T-helper 17 cell (primary cell): ENCODE measurements at places on chromosomes 11 and 22.

- no peak overlapping the region for H3K4me3 ChIP-seq
- H3K27me3 ChIP-seq, result no peaks in the 10 kb centered on the region
- H3K4me1 ChIP-seq, result peaks cover 46% of the 10 kb centered on the region
- DNase-seq, result no peak
- H3K36me3 ChIP-seq, result no peaks in the 10 kb centered on the region
Measured at GRCh38 chr11:71934213-71934612, 5.4 kb downstream of the RNF121 start.

DNA sequence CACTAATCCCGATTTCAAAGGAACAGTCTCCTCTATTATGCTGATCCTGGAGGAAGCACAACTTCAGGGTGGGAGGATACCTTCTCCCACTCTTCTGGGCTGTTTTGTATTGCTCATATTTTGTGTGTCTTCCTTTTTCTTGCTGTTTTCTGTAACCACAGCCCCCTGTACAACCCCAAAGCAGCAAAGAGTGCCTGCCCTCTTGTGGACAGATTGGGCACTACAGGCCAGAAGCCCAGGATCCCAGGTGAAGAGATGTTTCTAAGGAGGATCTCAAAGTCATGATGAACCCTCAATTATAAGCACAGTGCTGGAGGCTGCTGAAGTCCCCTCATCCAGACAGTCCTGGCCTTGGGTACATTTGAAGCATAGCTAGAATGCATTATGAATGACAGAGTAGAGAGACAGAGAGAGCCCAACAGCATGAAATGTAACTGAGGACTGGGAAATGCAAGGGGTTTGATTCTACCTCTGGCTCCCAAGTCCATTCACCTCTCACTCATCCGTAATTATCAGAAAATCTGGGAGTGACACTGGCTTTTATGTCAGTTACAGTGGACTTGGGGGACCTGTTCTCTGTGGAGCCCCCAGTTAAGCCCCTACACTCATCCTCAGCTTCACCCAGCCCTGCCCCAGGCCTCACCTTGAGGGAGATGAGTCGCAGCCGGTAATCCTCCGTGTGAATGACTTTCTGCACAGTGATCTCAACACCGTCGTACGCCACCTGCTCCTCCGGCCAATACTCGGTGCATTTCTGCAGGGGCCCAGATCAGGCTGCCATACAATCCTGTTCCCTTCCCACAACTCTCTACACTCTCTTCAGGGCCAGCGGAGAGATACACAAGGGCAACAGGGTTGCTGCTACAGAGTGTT, 6.2 kb upstream of the IGSF22 start:
- H3K27ac ChIP-seq, result peak overlapping the region; percentile 74
- no peak overlapping the region for H3K4me3 ChIP-seq
- H3K36me3 ChIP-seq, result no peaks in the 10 kb centered on the region
- peaks cover 22% of the 10 kb centered on the region for H3K27me3 ChIP-seq
- H3K4me1 ChIP-seq, result peaks cover 12% of the 10 kb centered on the region
- peak; percentile 50 for DNase-seq

- DNase-seq, result no peak
- H3K36me3 ChIP-seq, result peaks cover 3% of the 10 kb centered on the region
- no peak overlapping the region for H3K27ac ChIP-seq
- peaks cover 17% of the 10 kb centered on the region for H3K27me3 ChIP-seq
- H3K4me3 ChIP-seq, result no peak overlapping the region
- peaks cover 5% of the 10 kb centered on the region for H3K4me1 ChIP-seq
Measured at GRCh38 chr22:28892175-28892731, 8.9 kb downstream of the ZNRF3 start.

GRCh38 chr22:27097933-27098332, 440.5 kb downstream of the MIAT start:
- peaks cover 34% of the 10 kb centered on the region for H3K27me3 ChIP-seq
- peaks cover 3% of the 10 kb centered on the region for H3K4me1 ChIP-seq
- H3K36me3 ChIP-seq, result peaks cover 3% of the 10 kb centered on the region
- H3K4me3 ChIP-seq, result no peak overlapping the region
- H3K27ac ChIP-seq, result no peak overlapping the region

DNA sequence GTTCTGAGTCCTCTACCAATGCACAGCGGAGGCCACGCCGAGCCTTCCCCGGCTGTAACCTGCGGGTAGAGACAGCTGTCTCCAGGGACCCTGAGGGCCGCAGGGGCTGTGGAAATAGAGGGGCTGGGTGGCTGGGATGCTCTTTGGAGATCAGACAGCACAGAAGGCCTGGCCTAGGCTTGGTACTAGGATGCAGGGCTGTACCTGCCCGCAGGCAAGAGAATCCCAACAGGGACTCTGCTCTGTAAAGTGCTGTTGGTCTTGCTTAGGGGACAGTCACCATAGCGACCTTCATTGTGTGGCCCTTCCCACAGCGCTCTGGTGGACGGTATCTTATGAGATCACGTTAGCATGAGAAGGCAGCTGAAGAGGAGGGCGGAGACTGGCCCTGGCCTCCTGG, 11.3 kb upstream of the KCNJ5 start:
- H3K27ac ChIP-seq, result no peak overlapping the region
- peaks cover 2% of the 10 kb centered on the region for H3K4me1 ChIP-seq
- H3K36me3 ChIP-seq, result peaks cover 9% of the 10 kb centered on the region
- H3K27me3 ChIP-seq, result peaks cover 71% of the 10 kb centered on the region

DNA sequence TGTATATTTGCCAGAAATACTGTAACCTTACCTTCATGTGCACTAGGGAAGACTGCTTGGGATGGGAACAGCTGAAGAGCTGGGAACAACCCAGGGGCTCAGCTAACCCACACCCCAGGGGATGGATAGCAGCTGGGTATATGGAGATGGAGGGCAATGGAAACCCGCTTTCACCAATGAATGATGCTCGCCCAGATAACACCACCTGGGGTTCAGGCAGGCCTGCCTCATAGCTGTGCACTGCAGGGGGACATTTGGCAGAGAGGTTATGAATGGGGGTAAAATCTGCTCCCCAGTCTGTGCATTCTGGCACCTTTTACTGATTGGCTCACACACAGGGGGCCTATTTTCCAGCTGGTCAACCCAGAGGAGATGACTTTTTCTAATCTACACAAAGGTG, 170.7 kb downstream of the CHST1 start:
- H3K27ac ChIP-seq, result no peak overlapping the region
- DNase-seq, result no peak
- peaks cover 39% of the 10 kb centered on the region for H3K27me3 ChIP-seq
- H3K4me1 ChIP-seq, result no peaks in the 10 kb centered on the region
- peaks cover 2% of the 10 kb centered on the region for H3K36me3 ChIP-seq
- H3K4me3 ChIP-seq, result no peak overlapping the region

DNA sequence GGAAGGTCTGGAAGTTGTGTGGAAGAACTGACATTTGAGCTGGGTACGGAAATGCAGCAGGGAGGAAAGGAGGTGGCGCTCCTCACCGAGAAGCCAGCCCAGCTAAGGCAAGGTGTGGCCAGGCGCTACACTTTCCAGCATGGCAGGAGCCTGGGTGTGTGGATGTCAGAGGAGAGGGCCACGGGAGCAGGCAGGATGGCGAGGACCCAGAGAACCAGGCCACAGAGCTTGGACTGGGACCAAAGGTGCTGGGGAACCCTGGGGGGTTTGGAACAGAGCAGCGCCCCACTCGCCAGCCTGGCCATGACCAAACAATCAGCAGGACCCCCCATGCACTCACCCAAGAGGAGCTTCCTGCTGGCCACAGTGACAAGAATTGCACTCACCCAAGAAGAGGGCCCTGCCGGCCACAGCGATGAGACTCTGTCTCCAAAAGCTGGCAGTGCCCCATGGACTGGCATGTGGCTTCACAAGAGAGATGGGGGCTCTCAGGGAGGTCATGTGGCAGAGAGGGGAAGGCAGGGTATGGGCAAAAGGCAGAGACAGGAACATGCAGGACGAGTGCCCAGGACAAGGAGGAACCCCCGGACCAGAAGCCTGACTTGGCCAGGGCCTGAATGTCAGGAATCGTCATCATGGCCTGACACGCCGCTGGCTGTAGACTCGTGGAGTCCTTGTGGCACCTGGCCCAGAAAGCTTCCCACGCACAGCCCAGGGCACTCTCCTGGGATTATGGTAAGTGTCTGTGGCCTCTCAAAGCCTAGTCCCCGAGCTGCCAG, 45.4 kb downstream of the IGF2 start:
- H3K27me3 ChIP-seq, result peaks cover 10% of the 10 kb centered on the region
- H3K36me3 ChIP-seq, result no peaks in the 10 kb centered on the region
- H3K4me1 ChIP-seq, result peaks cover 17% of the 10 kb centered on the region
- H3K27ac ChIP-seq, result no peak overlapping the region
- H3K4me3 ChIP-seq, result peak overlapping the region; percentile 82

GRCh38 chr22:23066200-23067022, 3.9 kb upstream of the GNAZ start:
- H3K27me3 ChIP-seq, result no peaks in the 10 kb centered on the region
- no peaks in the 10 kb centered on the region for H3K36me3 ChIP-seq

GRCh38 chr11:117223741-117224689, 7.9 kb downstream of the PCSK7 start:
- H3K36me3 ChIP-seq, result peaks cover 8% of the 10 kb centered on the region
- H3K4me1 ChIP-seq, result peaks cover 25% of the 10 kb centered on the region
- peak overlapping the region; percentile 51 for H3K27ac ChIP-seq
- no peak overlapping the region for H3K4me3 ChIP-seq

DNA sequence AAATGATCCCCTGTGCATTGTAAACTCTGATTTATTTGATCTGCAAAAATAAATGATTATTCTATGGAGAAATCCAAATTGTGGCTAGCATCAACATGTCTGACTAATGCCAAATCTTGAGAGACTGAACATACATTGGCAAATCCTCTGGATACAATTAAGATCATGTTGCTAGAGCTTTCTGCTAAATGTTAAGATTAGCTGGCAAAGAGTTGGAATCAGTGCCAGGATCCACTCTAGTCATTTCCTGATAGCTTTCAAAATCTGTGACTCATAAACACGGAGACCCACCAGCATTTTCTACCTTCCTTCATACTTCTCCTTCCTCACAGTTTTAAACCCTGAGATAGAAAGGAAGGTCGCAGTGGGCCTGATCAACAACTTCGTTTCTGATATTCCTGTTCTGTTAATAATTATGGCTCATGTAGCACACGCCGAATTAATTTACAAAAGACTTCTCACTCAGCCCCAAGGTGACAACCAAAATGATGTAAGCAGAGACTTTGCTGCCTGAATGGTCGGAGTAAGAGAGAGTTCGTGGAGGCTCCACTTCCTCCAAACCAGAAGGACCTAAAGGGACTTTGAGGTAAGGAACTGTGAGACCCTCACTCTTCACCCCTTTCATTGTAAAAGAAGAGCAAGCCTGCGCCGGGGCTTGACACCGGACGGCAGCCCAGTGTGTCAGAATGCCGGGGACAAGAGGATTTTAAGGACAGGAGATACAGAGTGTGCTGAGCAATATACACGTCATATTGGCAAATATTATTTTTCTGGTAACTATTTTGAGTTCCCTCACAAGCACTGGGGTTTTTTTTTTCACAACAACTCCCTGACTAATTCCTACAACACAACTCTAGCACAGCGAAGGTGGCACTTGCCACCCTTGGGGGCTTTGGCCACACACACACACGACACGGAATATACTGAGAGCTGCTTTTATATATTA, 42.0 kb downstream of the SERPINH1 start:
- peaks cover 64% of the 10 kb centered on the region for H3K27me3 ChIP-seq
- no peaks in the 10 kb centered on the region for H3K36me3 ChIP-seq
- no peak for DNase-seq
- peaks cover 2% of the 10 kb centered on the region for H3K4me1 ChIP-seq

- no peaks in the 10 kb centered on the region for H3K36me3 ChIP-seq
- DNase-seq, result no peak
- no peaks in the 10 kb centered on the region for H3K4me1 ChIP-seq
- H3K4me3 ChIP-seq, result no peak overlapping the region
Measured at GRCh38 chr11:27563201-27563600, 56.6 kb upstream of the LIN7C start.

GRCh38 chr22:46367707-46368191, 32.2 kb downstream of the TRMU start:
- H3K4me1 ChIP-seq, result peaks cover 31% of the 10 kb centered on the region
- peak overlapping the region; percentile 88 for H3K4me3 ChIP-seq
- DNase-seq, result peak; percentile 37

DNA sequence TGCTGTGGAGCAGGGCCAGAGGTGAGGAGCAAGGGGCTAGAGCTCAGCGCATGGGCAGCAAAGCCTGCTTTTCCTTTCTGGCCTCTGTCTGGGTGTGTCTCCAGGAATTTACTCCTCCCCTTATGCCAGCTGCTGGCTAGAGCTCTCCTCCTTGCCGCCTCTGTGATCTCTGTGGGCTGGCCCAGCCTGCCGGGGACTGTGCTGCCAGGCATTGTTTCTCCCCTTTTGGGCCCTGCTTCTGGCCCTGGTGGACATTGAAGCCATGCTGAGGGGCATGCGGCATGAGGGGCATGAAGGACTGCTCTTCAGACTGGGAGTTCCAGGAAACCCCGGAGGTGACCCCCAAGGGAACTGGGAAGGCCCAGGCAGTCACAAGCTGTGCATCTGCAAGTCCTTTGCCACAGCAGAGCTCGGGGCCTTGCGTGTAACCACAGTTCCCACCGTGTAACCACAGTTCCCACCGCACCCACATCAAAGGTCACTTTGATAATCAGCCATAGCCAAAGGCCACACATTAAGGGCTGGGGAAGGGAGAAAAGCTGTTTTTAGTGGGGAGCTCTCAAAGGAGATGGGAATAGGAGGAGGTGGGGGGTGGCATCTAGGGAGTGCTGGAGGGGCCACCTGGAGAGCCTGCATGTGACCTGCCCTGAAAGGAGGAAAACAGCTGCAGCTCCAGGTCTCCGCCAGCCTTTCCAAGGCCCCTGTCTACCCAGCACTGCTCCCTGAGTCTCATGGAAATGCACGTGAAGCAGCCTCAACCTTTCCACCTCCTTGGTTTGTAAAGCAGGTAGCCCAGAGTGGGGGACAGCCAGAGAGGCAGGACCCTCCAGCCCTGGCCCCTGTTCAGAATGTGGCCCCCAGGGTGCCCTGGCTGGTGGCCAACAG, 62.3 kb downstream of the PPFIBP2 start:
- peaks cover 54% of the 10 kb centered on the region for H3K4me1 ChIP-seq
- no peaks in the 10 kb centered on the region for H3K27me3 ChIP-seq
- H3K27ac ChIP-seq, result no peak overlapping the region
- peak overlapping the region; percentile 39 for H3K4me3 ChIP-seq
- no peaks in the 10 kb centered on the region for H3K36me3 ChIP-seq

- H3K4me1 ChIP-seq, result peaks cover 36% of the 10 kb centered on the region
- DNase-seq, result no peak
- peak overlapping the region; percentile 49 for H3K27ac ChIP-seq
- no peaks in the 10 kb centered on the region for H3K27me3 ChIP-seq
Measured at GRCh38 chr11:32586576-32587190, 3.1 kb downstream of the EIF3M start.

DNA sequence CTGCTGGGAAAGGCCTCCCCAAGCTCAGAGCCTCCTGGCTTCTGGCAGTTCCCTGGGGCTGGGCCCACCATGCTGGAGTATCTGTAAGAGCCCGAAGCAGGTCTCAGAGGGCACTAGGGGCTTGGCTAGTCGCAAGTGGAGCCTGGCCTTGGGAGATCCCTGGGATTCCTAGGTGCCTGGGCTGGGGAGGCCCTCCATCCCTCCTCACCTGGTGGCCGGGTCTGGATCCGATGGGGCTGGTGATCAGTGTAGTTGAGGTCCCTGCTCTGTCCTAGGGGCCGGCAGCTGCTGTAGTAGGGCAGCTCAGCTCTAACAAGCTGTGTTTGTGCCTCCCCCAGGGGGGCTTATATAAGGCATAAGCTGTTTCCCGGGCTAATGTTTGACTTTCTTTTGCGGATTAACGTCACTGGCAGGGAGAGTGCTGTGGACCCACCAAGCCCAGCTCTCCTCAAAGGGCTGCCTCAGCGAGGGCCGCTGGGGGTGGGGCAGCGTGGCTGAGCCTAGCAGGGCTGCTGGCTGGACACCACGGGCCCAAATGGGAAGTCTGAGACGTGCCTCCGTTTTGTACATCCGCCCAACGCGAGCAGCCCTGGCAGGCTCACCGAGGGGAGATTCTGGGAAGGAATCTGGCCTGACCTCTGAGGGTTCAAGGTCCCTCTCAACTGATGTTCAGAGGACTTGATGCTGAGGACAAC, at the start of gene SLC22A8:
Gene SLC22A8, minus strand, starts transcription at position 321 of the 695 bp plus-strand sequence. CDS start 883 bp downstream, outside the sequence.
- no peak within 1 kb of the TSS for H3K4me3 ChIP-seq
- peaks cover 8% of the 10 kb centered on the region for H3K36me3 ChIP-seq
